PC-3 (cell line): ENCODE measurements at places on chromosomes 4 and X. TPM values are rescaled to one million over a fixed set of nuclear protein-coding genes. Genes with fewer than 3 reads are reported as not detected.

The C4orf36 gene
- 1.8 and 2.0 TPM in 2 replicates for total RNA-seq

The GJB1 gene
- total RNA-seq = not detected in 2 replicates

The PLXNB3 gene
- 27.3 and 43.5 TPM in 2 replicates for total RNA-seq

The GAGE13 gene
- not detected in 2 replicates for total RNA-seq

The AMBN gene
- not detected in 2 replicates for total RNA-seq

The TAF1 gene
- total RNA-seq = 36.8 and 45.2 TPM in 2 replicates

The SPP1 gene
- not detected in 2 replicates for total RNA-seq

The EPGN gene
- total RNA-seq = 70.7 and 98.0 TPM in 2 replicates

The ZNF732 gene
- not detected in 2 replicates for total RNA-seq

The SLC4A4 gene
- 0.47 and 0.52 TPM in 2 replicates for total RNA-seq

The SOWAHD gene
- 2.3 and 2.5 TPM in 2 replicates for total RNA-seq

The WDR17 gene
- 0.69 and 1.3 TPM in 2 replicates for total RNA-seq

The LINC00632 gene
- 15.4 and 16.0 TPM in 2 replicates for total RNA-seq

The IQCM gene
- not detected in 2 replicates for total RNA-seq

The FHDC1 gene
- 0.95 and 2.2 TPM in 2 replicates for total RNA-seq

The SAGE1 gene
- not detected in 2 replicates for total RNA-seq

The VAMP7 gene
- total RNA-seq = 37.5 and 40.4 TPM in 2 replicates

The MID2 gene
- total RNA-seq = 19.2 and 23.2 TPM in 2 replicates

The PDZD4 gene
- total RNA-seq = 0.26 and 0.63 TPM in 2 replicates

The NR0B1 gene
- not detected in 2 replicates for total RNA-seq

The DIPK2B gene
- total RNA-seq = 0.18 and 0.40 TPM in 2 replicates

The NSG1 gene
- not detected in 2 replicates for total RNA-seq

The PAGE4 gene
- total RNA-seq = not detected in 2 replicates

The NDP gene
- total RNA-seq = 1.6 and 4.4 TPM in 2 replicates

The KLB gene
- total RNA-seq = not detected in 2 replicates

The PLAC8 gene
- 1.6 and 3.7 TPM in 2 replicates for total RNA-seq

The KDR gene
- total RNA-seq = 0.63 and 0.66 TPM in 2 replicates

The HMX1 gene
- total RNA-seq = not detected in 2 replicates

The PASD1 gene
- not detected in 2 replicates for total RNA-seq

The FREM3 gene
- not detected in 2 replicates for total RNA-seq

The SSX2 gene
- not detected in 2 replicates for total RNA-seq

The MTMR8 gene
- total RNA-seq = 0.46 and 0.87 TPM in 2 replicates

The PPBP gene
- not detected in 2 replicates for total RNA-seq

The REPS2 gene
- 2.6 and 6.3 TPM in 2 replicates for total RNA-seq

The CTAG1B gene
- not detected in 2 replicates for total RNA-seq

The CTAG2 gene
- not detected in 2 replicates for total RNA-seq

The MND1 gene
- 7.9 and 8.9 TPM in 2 replicates for total RNA-seq

The ESX1 gene
- not detected in 2 replicates for total RNA-seq

The C1QTNF7 gene
- not detected in 2 replicates for total RNA-seq

The FANCB gene
- 7.9 and 11.6 TPM in 2 replicates for total RNA-seq

The MOSPD2 gene
- 6.7 and 11.6 TPM in 2 replicates for total RNA-seq

The RIBC1 gene
- total RNA-seq = 0.29 and 1.6 TPM in 2 replicates

The KIF4A gene
- total RNA-seq = 35.8 and 43.5 TPM in 2 replicates

The P2RY4 gene
- total RNA-seq = 0.62 TPM in 1 of 2 replicates, not detected in the other

The TLR10 gene
- not detected in 2 replicates for total RNA-seq

The XG gene
- not detected in 2 replicates for total RNA-seq

The ACSL1 gene
- 20.0 and 22.9 TPM in 2 replicates for total RNA-seq

The PGAM4 gene
- not detected in 2 replicates for total RNA-seq

The CSAG1 gene
- not detected in 2 replicates for total RNA-seq

The OPRPN gene
- total RNA-seq = not detected in 2 replicates

The ENPEP gene
- not detected in 2 replicates for total RNA-seq

The PNMA6F gene
- not detected in 2 replicates for total RNA-seq
